Fibroblast of the conjunctiva (primary cell): ENCODE measurements at places on chromosomes 11 and 22.

DNA sequence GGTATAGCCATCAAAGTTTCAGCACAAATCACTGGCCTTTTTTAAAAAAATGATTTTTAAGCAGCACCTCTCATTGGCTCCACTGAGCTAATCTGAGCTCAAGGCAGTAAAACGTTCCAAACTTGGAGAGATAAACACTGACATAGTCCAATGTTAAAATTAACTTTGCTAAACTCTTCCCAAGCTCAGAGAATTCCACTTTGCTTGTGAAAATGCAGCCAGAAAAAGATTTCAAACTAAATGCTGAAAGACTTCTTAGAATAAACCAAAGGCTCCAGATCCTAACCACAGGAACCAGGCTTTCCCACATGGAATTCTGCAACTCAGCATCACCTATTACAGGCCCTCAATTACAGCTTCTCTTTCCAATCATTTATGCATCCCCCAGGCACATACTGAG lies 84.7 kb upstream of the GDPD4 start:
- DNase-seq = no peak

DNA sequence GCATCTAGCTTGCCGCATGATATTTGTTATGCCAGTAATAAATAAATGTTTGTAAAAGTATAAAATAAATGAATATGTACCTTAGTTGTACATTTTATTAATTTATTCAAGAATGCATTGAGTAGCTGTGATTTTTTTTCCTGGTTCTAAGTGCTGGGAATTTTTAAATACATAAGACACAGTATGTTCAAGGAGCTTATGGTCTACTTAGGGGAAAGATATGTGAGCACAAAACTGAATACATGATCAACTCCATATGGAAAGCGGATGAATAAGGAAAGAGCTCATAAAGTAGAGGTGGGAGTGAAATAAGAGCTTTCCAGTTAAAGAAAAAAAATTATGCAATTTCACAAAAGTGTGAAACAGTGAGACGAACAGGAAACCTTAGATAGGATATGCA lies 944.2 kb upstream of the CCDC90B start:
- no peak for DNase-seq

GRCh38 chr22:45163099-45163450 lies 650 bp upstream of the NUP50 start:
- DNase-seq = no peak

DNA sequence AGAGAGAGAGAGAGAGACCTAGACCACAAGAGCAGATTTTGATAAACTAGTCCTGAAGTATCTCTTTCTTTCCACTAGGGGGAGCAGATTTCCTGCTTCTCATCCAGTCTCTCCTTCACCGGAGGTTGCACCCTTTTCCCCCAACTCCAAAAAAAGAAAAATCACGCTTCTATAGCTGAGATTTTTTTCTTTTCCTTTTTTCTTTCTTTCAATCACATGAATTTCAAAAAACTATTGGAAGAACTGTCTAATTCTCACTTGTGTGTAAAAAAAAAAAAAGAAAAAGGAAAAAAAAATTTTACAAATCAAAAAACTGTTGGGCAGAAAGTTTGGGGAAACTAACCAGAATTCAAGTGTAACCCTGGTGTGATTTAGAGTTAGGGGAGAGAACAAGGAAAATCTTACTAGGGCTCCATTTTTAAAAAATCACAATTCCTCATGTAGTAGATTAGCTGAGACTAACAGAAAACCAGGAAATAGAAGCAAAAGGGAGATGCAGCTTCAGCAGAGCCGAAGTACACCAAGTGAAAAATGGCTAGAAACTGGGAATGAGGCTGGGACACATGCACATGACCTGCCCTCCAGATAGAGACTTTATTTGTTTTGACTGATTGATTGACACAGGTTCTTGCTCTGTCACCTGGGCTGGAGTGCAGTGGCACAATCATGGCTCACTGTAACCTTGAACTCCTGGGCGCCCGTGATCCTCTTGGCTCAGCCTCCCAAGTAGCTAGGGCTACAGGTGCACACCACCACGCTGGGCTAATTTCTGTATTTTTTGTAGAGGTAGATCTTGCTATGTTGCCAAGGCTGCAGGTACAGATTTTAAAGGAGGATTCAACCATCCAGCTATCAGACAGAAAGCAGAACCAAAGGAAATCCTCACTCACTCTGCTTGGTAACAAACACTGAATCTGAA lies 27.1 kb downstream of the SDHD start:
- peak; percentile 32 for DNase-seq

GRCh38 chr22:22533417-22533816 lies 13.3 kb upstream of the ZNF280A start:
- DNase-seq = no peak

DNA sequence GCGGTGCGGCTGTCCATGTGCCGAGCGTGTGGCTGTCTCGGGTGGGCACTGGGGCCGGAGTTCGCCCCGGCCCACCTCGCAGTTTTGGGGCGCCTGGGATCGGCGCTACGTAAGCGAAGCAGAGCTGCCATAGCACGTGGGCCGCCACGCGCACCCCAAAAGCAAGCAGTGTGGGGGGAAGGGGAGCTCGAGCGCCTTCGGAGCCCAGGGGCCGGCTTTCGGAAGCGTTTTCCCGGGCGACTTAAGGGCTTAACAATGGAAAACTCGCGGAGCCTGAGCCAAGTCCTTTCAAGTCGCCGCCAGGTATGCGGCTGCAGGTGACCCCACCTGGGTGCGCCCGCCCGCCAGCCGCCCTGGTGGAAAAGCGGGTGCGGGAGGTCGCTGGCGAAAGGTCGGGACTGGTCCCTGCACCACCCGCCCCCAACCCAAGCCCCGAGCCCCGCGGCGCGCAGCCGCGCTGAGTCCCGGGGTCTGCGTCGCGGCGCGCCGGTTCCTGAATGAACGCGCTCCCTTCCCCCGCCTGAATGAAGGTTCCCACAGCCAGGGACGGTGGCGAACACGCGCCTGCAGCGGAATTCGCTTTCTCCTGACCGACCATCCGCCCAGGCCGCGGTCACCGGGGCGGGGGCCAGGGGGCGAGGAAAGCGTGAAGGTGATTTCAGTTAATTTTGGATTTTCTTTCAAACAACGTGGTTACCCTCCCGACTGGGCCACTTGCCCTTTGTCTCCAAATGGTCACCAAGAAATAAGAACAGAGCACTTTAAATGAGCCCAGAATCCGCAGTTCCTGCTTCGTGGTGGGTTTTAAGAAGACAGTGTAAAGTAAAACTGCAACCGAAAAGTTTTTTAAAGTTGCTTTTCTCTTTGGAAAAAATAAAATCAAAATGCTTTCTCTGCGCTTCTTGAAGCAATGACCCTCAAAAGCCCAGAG lies 2.8 kb upstream of the CCND1 start:
- DNase-seq = no peak

- no peak for DNase-seq
Measured at GRCh38 chr11:3604167-3604566, 37.6 kb downstream of the ART5 start.

- no peak for DNase-seq
Measured at GRCh38 chr11:126589492-126589803, 234.0 kb downstream of the ST3GAL4 start.

DNA sequence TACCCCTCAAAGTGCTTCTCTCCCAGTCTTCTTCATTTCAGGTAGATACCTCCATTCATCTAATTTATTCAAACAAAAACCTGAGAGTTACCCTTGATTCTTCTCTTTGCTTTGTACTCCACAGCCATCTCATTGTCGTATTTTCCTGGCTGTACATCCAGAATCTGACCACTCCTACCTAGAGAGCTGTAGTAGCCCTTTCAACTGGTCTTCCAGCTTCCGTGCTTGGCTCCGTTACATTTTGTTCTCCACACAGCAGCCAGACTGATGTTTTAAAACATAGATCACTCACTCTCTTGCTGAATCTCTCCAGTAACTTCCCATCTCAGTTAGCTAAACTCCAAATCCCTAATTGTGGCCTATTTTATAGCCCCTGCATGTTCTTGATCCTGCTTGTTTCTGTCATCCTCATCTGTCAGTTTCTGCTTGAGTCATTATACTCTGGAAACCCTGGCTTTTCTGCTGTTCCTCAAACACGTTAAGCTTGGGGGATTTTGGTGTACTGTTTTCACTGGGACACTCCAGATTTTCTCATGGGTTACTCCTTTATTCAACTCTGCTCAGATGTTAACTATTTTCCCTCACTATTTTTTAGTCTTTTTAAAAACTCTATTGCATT lies 7.4 kb downstream of the SPCS2 start:
- no peak for DNase-seq

DNA sequence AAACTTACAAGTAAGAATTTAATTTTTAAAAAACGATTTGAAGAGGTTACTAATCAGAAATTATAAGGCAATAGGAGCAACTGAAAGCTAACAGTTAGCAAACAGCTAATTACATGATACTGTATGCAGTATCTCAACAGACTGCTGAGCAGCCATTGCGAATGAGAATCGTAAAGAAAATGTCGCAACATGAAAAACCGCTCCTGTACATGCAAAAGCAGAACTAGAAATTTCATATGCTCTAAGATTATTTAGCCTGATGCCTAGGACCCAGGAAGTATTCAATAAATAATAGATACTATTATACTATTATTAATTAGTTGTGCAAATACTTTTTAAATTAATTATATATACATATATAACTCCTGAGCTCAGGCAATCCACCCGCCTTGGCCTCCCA lies 48.7 kb upstream of the EP300 start:
- DNase-seq = no peak

GRCh38 chr22:50199829-50200460 lies 866 bp upstream of the SELENOO start:
- no peak for DNase-seq

DNA sequence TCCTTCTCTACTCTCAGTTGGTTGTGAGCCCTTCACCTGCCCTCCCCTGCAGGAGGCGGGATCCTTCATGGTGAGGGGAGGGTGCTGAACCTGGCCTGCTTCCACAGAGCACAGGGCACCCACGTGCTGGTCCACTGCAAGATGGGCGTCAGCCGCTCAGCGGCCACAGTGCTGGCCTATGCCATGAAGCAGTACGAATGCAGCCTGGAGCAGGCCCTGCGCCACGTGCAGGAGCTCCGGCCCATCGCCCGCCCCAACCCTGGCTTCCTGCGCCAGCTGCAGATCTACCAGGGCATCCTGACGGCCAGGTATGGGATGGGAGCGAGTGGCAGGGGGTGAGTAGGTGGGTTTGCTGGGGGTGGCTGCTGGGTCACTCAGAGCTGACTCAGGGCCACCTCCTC lies 6.3 kb downstream of the SSH3 start:
- no peak for DNase-seq

DNA sequence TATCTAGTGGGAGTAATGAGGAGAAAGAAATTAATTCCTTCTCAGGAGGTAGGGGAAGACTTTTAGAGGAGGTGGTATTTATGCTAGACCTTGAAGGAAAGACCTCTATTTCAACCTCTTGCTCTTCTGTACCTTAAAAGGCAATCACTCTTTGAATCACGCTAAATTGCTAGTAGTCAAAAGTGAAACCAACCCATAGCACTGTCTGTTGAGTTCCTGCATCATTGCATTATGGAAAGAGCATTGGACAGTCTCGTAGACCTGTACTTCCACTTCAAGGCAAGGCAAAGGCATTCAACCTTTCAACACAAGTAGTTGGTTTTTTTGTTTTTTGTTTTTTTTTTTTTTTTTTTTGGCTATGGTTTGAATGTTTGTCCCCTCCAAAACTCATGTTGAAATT lies 770.4 kb downstream of the ETS1 start:
- DNase-seq = no peak

DNA sequence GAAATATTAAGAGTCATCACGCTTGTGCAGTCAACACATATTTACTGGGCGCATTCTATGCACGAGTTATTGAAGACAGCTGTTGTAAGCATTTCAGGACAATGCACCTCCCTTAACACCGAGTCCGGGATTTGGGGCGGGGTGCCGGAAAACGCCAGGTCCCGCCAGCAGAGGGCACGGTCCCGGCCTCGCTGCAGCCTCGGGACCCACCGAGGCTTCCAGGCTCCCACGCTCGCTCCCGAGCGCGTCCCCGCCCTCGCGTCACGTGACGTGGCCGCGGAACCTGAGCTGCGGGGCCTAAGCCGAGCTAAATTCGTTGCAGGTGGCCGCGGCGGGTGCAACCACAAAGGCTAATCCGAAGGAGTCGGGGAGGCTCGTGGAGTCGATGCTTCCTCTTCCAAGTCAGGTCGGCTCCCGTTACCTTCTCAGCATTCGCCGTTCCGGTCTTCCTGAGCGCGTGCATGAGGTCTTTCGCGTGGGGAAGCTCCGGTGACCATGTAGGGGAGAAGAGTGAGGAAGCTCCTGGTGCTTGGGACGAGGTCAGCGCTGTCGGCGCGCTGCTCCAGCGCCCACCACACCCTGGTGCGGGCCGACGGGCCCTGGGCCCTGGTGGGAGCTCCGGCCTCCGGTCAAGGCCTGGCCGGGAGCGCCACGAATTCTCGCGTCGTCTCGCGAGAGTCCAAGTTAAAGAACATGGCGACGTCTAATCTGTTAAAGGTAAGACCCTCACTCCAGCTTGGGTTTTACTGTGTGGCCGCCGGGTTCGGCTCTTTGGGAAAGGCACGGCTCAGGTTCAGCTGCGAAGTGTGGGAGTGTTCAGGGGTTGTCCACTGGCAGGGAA lies at the start of gene CUL5:
Gene CUL5 (plus strand): TSS at position 243 of the 841 bp plus-strand sequence. CDS start 451 bp downstream, at position 694.
- DNase-seq = peak; percentile 86

DNA sequence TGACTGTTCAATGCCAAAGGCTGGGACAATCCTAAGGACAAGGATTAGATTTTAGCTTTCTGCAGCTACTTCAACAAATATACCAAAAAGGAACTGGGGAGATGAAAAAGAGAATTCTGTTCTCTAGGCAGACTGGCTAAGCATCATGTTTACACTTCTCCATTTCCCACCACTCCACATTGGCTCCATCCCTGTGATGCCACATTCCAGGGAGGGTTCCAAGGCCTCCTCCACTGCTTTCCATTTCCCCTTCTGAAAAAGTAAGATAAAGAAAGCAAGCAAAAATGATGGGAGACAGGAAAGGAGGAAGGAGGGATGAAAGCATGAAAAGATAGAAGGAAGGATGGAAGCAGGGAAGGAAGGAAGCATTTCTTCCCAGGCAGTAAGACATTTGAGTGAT lies 315.8 kb downstream of the BLID start:
- no peak for DNase-seq

DNA sequence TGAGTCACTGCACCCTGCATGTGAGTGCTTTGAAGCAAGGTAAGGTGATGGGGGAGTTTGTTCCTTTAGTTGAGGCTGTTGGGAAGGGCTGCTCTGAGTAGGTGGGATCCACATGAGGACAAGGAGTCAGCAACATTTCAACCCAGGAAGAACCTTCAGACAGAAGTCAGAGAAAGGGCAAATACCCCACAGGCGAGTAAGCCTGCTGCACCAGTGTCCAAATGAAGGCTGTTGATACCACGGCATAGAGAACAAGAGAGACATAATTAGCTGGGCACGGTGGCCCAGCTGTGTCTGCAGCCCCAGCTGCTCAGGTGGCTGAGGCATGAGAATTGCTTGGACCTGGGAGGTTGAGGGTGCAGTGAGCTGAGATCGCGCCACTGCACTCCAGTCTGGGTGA lies 54.3 kb upstream of the CLMP start:
- DNase-seq = no peak

GRCh38 chr11:33701302-33702230 lies 940 bp upstream of the C11orf91 start:
- no peak for DNase-seq

GRCh38 chr22:23386822-23387580 lies 193.1 kb downstream of the IGLL1 start:
- DNase-seq = no peak

- DNase-seq = no peak
Measured at GRCh38 chr22:34866495-34867131, 199.3 kb upstream of the ISX start.
